ENCODE measurements at places on chromosomes 13 and 19. TPM values are rescaled to one million over a fixed set of nuclear protein-coding genes. Genes with fewer than 3 reads are reported as not detected.

- DNase-seq: no peak
Observed at GRCh38 chr13:44726214-44726613, 150.1 kb upstream of the TSC22D1 start.

DNA sequence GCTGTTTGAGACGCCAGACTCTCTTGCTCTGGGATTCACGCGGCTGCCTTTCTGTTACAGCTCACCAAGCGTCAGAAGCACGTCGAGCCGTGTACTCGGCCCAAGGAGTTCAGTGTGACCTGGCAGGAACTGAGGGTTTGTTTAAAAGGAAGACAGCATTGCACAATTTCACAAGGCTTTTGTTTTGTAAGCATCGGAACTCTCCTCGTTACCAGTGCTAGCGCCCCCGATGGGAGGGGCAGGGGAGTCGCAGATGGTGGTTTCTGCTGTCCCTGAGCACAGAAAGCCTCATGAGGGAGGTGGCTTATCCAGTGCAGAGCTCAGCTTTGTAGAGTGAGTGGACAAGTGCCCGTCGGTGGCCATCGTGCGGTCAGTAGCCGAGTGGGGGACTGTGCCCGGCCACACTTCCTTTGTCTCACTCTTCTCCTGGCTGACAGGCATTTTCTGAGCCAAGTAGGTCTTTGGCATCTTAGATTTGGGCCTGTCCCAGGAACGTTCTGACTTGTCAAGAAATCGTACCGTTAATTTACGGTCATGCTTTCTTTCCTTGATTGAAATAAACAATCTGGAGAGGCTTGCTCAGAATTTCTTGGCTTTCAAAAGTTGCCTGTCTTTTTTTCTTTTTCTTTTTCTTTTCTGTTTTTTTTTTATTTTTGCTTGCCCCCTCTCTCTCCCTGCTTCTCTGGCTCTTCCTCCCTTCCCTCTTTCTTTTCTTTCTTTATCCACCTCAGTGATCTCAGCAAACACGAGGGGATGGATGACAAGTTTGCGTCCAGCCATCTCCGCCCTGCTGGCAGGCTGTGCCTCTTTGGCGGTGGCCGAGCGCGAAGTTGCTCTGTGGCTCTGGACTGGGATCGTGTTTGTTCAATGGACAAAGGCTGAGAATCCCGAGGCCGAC lies 7.7 kb downstream of the KDM4B start:
- DNase-seq: no peak

The KLK15 gene
- not detected for total RNA-seq

GRCh38 chr19:2150794-2151338 lies 500 bp downstream of the AP3D1 start:
- no peak for DNase-seq

DNA sequence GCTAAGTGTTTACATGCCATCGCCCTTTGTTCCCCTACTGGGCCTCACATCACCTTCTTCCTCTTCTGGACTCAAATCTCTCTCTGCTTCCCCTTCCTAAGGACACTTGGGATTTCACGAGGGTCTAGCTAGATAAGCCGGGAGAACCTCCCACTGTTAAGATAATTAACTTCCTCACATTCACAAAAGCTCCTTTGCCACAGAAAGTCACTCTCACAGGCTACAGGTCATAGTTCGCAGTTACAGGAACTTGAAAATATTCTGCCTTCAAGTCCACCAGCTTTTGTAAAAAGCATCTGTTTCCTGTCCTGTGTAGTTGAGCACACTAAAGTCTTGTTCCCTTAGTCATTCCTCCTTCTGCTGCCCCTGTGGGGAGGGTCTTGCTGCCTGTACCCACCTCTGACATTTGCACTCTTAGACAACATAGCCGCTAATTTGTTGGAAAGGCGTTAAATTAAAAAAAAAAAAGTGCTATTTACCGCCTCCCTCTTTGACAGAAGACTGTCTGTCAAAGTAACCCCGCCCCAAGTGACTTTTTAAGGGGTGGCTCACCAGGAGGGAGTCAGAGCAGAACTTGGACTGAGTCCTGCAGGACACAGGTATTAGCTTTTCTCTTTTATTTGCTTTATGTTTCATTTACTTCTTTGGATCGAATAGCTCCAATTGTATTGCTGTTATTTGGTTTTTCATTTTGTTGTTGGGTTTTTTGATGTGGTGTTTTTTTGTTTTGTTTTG lies 26.8 kb upstream of the CEACAM21 start:
- peak; percentile 75 for DNase-seq

- no peak for DNase-seq
Observed at GRCh38 chr13:71721104-71721503, 145.9 kb downstream of the DACH1 start.

The RB1 gene
- total RNA-seq: 23.1 TPM

The PNMA8A gene
- not detected for total RNA-seq

The PSG1 gene
- total RNA-seq: 0.96 TPM

The RYR1 gene
- 4.9 TPM for total RNA-seq

GRCh38 chr19:51571599-51571998 lies 516 bp downstream of the ZNF175 start:
- DNase-seq: no peak

DNA sequence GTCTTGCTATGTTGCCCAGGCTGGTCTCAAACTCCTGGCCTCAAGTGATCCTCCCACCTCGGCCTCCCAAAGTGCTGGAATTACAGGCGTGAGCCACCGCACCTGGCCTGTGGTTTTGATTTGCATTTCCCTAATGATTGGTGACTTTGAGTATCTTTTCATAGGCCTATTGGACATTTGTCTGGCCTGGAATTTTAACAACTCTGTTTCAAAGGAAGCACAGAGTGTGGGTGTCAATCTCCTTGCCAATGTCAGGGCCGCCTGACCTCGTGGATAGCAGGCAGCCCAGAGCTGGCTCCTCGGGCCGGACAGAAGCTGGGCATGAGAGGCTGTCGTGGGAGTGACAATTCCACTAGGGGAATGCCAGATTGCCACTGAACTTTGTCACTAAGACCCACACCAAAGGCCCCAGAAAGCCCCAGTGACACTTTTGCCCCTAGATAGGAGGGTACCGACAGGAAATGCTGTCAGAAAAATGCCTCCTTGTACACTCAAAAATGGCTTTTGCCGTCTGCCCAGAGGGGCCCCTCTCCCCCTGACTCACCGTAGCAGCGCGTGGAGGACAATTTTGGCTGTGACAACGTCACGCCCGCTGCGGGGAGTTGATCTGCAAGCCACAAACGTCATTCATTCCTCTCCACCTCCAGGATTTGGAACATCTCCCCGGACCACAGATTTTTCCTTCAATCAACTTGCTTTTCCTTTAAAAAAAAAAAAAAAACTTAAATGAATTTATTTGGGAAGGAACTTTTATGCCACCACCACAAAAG lies 11.7 kb upstream of the ADGRE5 start:
- DNase-seq: peak; percentile 73

The TMEM59L gene
- total RNA-seq: not detected

The SYT3 gene
- total RNA-seq: not detected

DNA sequence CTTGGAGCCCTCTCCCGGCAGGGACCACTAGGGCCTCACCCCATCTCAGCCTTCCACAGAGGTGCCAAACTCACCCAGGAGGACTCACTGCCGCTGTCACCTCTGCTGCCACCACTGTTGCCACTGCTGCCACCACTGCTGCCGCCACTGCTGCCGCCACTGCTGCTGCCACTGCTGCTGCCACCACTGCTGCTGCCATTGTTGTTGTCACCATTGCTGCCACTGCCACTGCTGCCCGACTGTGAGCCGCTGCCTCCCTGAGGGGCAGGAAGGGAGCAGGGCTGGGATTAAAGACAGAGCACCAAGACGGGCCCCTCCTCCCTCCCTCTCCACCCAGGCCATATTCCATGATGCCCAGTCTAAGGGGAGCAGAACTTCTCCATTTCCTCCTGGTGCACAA lies 2.1 kb downstream of the DMKN start:
- DNase-seq: no peak

DNA sequence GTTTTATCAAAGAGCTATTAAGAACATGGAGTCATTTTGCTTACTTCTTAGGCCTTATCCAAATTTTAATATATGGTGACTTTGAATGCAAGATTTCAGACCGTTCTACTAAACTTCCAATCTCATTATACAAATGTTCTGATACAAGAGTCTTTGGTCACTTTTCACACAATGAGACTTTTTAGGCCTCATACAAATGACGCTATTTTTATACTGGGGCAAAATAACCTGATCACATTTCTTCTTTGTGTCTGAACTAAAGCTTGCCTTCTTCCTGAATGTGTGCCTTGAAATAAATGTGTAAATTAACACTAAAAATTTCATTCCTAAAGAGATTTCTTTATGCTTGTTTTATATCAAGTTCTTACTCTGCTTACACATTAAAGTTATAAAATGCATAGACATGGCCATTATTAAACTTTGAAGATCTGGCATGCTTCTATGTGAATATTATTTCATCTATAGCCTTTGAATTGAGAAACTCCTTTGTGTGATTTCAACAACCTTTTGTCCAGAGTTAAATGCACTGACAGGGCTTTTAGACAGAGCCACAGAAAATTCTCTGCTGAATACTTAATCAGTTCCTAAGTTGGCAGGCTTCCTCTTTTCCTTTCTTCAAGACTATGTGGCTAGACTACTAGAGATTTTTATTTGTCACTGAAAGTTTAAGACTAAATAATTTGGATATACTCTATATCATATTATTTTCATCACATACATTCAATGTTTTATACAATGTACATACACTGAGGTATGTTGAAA lies 86.1 kb downstream of the EDNRB start:
- no peak for DNase-seq

The KLHL26 gene
- 16.7 TPM for total RNA-seq

DNA sequence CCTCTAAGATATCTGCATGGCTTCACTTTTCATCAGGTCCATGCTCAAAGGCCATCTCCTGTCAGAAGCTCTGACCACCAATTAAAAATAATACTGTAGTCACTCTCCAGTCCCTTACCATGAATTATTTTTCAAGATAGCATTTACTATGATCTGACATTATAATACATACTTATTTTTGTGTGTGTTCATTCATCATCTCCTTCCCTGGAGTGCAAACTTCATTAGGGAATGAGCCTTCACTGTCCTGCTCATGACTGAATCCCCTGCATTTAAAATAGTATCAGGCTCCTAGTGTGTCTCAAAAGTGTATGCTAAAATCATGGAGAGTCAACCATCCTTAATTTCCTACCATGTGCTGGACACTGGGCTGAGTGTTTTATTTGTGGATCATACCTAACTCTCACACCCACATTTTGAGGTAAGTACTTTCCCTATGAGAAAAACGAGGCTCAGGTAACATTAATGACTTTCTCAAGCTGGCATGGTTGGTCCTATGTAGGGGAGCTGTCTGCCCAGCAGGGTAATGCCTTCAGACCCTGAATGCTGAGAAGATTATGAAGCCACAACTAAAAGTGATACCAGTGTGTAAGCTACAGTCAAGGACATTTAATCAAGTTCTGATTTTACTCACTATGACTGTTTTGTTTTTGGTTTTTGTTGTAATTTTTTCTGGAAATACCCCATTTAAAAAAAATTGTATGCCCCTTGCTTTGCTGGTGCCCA lies 16.3 kb downstream of the PLA2G4C start:
- no peak for DNase-seq

DNA sequence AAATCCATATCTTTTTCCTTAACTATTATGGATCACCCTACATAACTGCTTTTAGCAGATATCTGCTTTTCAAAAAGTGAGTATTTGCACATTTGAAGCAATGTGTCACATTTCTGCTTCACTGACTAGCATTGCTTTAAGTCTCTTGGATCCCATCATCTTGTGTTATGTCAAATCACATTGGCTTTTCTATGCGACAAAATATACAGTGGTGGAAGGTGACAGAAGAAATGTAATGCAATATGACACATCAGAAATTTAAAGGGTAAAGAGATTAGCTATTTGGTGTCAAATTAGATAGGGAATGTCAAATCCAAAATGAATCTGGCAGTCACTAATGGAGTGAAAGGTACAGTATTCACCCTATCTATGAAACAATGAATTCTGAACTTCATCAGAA lies 1282.1 kb upstream of the PCDH20 start:
- DNase-seq: no peak

GRCh38 chr19:48487544-48487943 lies 18.4 kb downstream of the CYTH2 start:
- DNase-seq: no peak

The UBE2L5 gene
- total RNA-seq: not detected

The LRCH1 gene
- 23.5 TPM for total RNA-seq

The ATP4B gene
- total RNA-seq: not detected

The HIPK4 gene
- total RNA-seq: not detected

DNA sequence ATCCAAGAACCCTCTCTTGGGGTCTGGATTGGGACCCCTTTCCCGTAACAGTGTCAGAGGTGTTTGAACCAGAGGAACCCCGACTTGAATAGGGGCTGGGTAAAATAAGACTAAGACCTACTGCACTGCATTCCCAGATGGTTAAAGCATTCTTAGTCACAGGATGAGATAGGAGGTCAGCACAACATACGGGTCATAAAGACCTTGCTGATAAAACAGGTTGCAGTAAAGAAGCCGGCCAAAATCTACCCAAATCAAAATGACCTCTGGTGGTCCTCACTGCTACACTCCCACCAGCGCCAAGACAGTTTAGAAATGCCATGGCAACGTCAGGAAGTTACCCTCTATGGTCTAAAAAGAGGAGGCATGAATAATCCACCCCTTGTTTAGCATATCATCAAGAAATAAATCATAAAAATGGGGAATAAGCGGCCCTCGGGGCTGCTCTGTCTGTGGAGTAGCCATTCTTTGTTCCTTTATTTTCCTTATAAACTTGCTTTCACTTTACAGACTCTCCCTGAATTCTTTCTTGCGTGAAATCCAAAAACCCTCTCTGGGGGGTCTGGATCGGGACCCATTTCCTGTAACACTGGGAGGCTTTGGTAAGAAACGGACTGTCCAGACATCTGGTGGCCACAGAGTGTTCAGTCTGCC lies 4.4 kb upstream of the SIN3B start:
- DNase-seq: no peak

The CAMSAP3 gene
- not detected for total RNA-seq

The SWSAP1 gene
- total RNA-seq: 3.0 TPM

DNA sequence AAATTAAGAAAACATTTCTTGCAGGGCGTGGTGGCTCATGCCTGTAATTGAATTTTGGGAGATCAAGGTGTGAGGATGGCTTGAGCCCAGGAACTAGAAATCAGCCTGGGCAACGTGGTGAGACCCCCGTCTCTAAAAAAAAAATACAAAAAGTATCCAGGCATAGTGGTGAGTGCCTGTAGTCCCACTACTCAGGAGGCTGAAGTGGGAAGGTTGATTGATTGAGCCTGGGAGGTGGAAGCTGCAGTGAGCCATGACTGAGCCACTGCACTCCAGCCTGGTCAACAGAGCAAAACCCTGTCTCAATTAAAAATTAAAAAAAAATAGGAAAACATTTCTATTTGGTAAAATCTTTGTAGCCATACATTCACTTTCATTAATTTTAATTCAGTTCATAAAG lies 526.5 kb downstream of the PCDH9 start:
- DNase-seq: no peak

- no peak for DNase-seq
Observed at GRCh38 chr13:86976521-86977324, 694.4 kb upstream of the SLITRK5 start.

DNA sequence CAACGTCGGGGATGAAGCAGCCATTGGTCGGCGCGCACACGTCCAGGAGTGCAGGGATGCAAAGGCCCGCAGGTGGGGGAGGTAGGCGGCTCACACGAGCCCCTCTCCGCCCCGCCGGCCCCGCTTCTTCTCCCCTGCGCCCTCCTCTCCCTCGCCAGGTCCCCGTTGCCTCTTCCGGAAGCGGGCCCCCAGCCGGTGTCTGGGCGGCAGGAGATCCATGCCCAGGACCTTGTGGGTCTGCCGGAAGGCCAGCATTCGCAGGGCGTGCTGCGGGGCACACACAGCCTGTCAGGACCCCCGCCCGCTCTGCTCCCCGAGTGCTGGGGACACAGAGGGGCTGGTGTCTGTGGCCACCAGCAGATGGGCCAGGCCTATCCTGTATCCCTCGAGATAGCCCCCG lies 19.7 kb upstream of the MATK start:
- DNase-seq: no peak

- no peak for DNase-seq
Observed at GRCh38 chr19:13134626-13135025, 15.5 kb downstream of the STX10 start.

All from CD4-positive, CD25-positive, alpha-beta regulatory T cell (primary cell).